ENCODE measurements at places on chromosomes 3 and 15.
A peak's percentile ranks its signal among the peaks of the same experiment; 100 is the strongest.

DNA sequence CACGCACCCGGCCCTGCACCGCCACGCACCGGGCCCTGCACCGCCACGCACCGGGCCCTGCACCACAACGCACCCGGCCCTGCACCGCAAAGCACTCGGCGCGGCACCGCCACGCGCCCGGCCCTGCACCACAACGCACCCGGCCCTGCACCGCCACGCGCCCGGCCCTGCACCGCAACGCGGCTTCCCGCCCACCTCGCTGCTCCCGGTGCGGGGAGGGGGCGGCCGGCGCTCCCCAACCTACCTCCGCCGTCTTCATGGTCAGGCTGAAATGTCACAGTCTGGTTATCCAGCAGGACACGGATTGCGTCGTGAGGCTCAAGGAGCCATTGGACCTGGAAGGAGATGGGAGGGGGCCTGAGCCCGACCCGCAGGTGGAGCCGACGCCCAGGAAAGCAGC is 41.8 kb downstream of the MUC20 start:
- no peak for DNase-seq

DNA sequence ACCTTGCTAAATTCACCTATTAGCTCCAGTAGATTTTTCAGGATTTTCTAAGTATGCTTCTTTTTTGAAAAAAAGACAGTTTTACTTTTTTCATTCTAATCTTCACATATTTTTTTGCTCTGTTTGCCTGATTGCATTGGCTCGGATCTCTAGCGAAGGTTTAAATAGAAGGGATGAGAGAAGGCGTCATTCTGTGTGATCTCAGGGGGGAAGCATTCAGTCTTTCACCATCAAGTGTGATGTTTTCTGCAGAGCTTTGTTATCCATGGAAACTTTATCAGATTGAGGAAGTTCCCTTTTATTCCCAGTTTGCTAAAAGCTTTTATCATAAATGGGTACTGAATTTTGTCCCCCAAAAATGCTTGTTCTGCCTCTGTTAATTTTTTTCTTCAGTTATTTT is 120.3 kb downstream of the LRRK1 start:
- no peak for DNase-seq

- DNase-seq, result no peak
Observed at GRCh38 chr3:142850395-142851023, 38.4 kb downstream of the PCOLCE2 start.

GRCh38 chr3:18195836-18196235 is 229.3 kb downstream of the SATB1 start:
- DNase-seq, result no peak

DNA sequence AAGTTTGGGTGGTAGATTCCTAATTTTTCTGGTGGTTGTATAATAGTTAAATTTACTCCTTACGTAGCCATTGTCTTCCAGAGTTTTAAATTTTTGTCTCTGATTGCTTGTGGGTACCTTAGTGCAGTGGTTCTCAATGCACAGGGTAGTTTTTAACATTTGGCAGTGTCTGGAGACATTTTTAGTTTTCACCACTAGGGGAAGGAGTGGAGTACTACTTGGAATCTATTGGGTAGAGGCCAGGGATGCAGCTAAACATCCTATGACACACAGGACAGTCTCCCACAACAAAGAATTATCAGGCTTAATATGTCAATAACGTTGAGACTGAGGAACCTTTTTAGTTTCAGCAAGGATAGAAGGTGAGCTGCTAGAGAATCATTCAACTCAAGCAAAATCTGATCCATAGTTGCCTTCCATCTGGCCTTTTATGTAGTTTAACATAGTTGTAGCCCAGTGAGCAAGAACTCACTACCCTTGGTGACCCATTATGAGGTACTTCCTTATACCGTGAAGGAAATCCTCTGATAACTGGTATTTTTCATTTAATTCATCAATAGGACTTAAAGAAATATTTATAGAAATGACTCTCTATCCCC is 8.6 kb upstream of the STX19 start:
- DNase-seq, result no peak

DNA sequence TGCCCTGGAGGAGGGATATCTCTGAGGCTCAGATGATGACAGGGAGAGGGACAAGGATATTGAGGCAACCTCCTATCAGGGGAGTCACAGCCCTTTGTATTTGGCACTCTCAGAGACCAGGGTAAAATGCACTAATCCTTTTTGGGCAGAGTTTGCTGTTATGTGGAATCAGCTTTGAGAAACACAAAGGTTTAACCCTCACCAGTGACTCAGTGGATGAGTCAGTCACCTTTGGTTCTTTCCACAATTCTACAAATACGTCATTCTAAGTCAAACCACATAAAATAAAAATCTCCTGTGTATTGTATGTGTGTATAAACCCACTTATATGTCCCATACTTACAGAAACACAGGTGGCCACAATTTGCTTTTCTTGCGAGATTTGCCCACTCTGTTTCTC is 5.1 kb downstream of the LSAMP start:
- no peak for DNase-seq

DNA sequence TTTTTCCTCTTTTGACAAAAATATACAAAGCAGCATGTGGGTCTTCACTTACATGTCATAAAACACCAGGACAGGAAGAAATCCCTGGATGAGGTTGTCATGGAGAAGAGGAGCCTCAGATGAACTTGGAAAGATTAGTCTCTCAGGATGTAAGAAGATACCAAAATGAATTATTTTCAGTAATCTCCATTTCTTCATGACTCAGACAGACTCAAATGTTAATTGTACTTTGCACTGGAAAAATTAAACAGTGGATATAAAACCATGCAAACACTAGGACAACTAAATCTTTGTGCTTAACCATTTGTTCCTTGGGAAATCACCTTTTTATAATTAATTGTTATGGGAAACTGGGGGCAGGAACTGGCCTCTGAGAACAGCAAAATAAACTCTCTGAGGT is 237.0 kb downstream of the CD47 start:
- DNase-seq, result no peak

DNA sequence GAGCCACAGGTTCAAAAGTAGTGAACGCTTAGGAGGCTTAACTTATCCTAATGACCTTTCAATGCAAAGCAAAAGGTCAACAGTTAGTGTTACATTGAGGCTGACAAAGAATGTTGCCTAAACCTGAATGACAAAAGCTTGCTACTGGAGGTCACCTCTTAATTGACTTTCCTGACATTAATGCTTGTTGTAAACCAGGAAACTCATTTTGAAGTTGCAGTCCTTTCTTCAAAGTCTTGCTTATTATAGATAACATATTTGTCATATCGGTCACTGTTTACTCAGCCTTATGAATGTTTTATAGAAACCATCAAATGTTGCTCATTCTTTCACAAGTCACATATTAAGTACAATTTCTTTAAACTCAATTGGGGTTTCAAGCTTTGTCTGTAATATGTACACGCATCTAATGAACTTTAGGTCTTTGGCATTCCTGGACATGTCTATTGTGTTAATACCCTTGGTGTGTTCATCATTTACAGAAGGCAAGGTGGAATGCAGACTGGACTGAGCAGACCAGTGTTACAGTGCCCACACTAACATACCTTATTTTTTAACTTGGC is 488.2 kb upstream of the NECTIN3 start:
- DNase-seq, result no peak

DNA sequence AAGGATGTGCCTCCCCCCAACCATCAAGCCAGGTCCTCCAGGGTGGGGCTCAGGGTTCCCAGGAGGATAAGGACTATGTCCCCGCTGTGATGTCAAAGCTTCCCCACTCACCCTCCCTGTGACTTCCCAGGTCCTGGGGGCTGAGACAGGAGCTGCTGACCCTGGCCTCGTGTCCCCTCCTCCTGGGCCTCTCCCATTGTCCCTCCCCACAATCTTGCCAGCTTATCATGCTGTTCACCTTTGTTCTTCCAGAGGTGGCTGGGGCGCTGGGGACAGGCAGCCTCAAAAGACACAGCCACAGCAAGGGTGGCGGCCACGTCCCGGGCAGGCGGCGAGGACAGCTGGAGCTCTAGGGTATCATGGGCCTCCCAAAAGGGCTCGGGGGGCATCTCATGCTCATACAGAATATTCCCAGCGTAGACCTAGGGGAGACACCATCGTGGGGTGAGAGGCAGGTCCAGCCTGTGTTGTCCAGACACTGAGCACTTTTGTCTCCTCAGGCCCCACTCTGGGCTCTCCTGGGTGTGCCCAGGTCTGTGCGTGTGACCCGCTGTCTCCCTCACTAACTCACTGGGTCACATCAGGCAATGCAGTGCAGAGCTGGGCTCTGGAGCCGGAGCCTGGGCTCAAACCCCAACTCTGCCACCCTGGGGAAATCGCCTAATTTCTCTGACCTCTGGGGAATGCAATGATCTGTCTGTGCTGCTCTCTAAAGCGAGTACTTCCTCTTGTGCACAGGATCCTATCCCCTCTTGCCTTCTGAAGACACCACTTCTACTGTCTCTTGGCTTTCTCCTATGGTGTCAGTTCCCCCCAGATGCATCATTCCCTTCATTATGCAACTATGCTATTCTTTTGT is 30.0 kb downstream of the SNX33 start:
- DNase-seq, result no peak

GRCh38 chr3:171289291-171289690 is 170.9 kb downstream of the TNIK start:
- no peak for DNase-seq

- DNase-seq, result peak; percentile 4
Observed at GRCh38 chr3:23701716-23702597, 103.8 kb upstream of the UBE2E1 start.
